ENCODE measurements at places on chromosomes 12 and 14.

DNA sequence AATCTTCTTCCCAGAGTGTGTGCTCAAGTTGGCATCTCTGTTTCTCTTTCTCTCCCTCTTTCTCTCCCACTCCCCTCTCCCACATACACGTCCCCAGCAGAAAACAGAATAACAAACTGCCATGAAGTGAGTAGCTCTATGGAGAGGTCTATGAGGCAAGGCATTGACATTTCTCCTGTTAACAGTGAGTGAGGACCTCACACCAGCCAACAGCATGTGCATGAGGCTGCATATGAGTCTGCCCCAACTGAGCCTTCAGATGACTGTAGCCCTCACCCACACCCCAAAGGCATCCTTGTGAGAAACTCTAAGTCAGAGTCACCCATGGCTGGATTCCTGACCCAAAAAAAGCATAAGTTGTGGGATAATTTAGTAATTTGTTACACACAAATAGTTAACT is 50.4 kb downstream of the MAGOHB start:
- DNase-seq: no peak

DNA sequence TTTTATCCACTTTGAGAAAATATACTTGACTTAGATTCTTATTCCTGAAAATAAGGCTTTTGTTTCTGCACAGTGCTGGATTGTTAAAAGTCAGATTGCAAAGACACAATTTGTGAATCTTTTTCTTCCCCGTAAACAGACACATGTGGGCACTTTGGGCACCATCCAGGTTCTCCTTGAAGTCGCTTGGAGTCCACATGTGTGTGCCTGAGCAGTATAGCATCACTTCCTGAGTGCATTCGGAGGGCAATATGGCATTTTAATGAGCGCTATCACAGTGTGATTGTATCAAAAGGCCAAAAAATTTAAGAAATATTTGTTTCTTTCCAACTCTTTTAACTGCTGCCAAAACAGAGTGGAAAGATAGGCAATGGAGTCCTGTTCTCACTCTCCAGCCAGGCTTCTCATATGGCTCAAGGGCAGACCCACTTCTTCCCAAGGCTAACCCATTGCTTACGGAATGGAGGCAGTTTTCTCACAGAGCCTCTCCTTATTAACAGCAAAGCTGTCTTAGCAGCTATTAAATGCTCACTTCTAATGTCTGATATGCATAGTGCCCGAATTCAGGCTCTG is 397.1 kb downstream of the EGLN3 start:
- DNase-seq: no peak

- DNase-seq: no peak
Observed at GRCh38 chr12:53568809-53569557, 57.2 kb downstream of the ATF7 start.

- DNase-seq: peak; percentile 36
Observed at GRCh38 chr12:9701380-9702154, 31.3 kb downstream of the CLECL1 start.

DNA sequence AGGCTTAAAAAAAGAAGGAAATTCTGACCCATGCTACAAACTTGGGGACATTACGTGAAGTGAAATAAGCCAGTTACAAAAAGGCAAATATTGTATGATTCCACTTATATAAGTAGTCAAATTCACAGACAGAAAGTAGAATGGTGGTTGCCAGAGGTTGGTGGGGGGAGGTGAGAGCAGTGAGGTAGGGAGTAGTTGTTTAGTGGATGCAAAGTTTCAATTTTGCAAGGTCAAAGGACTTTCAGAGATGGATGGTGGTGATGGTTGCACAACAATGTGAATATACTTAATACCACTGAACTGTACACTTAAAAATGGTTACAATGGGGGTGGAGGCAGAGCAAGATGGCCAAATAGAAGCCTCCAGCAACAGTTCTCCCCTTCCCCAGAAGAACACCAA is 86.2 kb upstream of the PLXNC1 start:
- no peak for DNase-seq

DNA sequence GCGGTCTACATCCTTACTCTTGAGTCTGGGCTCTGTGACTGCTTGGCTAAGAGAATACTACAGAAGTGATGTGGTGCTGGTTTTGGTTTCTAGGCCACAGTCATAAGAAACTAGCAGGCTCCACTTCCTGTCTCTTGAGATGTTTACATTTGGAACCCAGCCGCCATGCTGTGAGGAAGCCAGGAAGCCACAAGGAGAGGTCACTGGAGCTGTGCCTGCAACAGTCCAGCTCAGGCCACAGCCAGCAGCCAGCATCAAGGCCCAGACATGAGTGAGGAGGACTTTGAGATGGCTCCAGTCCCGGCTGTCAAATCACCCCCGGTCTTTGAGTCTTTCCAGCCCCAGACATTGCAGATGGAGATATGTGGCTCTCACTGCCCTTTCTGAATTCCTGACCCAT is 12.9 kb upstream of the FAM181A start:
- peak; percentile 30 for DNase-seq

GRCh38 chr12:29614694-29615325 is 117.3 kb upstream of the OVCH1 start:
- DNase-seq: no peak

- DNase-seq: no peak
Observed at GRCh38 chr12:110253176-110253575, 27.9 kb upstream of the ATP2A2 start.

- DNase-seq: no peak
Observed at GRCh38 chr12:57418255-57418654, 12.6 kb downstream of the R3HDM2 start.

DNA sequence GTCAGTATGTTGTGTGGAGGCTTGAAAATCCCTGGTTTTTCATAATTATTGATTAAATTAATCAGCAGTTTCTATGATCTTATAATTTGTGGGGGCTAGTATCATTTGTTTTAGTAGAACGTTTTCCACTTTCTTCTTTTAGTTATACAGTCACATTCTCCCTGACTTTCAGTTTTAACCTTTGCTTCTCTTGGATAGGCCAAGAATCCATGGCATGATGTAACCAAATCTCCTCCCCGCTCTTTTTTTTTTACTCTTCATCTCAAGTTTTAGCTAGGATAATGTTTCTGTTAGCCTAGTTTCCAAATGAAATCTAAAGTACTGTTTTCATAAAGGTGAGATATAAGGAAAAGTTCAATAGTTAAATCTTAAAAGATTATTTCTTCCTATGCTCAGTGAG is 106.5 kb downstream of the TMEM117 start:
- DNase-seq: no peak

GRCh38 chr12:109994401-109995175 is 1.6 kb downstream of the GIT2 start:
- DNase-seq: no peak

GRCh38 chr12:69106482-69107118 is 132.8 kb upstream of the CPSF6 start:
- DNase-seq: no peak

GRCh38 chr14:20499108-20499507 is 6.2 kb upstream of the RNASE10 start:
- DNase-seq: no peak

- DNase-seq: no peak
Observed at GRCh38 chr12:100101000-100101399, 41.7 kb downstream of the BLTP3B start.

GRCh38 chr12:496736-497135 is 37.0 kb downstream of the B4GALNT3 start:
- no peak for DNase-seq

- DNase-seq: no peak
Observed at GRCh38 chr12:32891956-32892355, 4.6 kb downstream of the PKP2 start.

DNA sequence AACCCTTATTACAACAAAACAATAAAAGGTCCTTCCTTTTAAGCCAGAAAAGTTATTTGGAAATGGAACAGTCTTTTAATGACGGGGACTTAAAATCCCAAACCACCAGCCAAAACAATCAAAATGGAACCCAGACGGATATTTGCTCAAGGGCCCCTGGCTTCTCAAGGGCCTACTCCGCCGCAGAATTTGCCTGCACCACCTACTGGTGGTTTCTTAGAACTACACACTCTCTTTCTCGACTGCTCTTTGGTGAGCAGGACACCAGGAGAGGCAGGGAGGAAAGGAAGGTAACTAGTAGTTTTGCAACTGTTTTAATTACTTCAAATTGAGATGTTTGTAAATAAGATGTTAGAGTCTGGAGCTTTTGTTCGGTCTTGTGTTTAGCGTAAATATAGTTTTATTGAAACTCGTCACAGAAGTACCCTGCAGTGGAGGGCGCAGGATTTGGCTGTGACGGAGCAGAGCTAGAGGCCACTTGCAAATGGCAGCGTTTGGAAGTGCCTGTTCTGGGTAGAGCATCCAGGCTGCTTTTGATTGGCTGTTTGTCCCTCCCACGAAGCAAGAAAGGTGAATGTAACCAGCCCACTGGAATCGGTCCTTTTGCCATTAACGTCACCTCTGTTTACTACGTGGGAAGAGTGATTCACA is 238.5 kb downstream of the CACNA1C start:
- DNase-seq: peak; percentile 43

DNA sequence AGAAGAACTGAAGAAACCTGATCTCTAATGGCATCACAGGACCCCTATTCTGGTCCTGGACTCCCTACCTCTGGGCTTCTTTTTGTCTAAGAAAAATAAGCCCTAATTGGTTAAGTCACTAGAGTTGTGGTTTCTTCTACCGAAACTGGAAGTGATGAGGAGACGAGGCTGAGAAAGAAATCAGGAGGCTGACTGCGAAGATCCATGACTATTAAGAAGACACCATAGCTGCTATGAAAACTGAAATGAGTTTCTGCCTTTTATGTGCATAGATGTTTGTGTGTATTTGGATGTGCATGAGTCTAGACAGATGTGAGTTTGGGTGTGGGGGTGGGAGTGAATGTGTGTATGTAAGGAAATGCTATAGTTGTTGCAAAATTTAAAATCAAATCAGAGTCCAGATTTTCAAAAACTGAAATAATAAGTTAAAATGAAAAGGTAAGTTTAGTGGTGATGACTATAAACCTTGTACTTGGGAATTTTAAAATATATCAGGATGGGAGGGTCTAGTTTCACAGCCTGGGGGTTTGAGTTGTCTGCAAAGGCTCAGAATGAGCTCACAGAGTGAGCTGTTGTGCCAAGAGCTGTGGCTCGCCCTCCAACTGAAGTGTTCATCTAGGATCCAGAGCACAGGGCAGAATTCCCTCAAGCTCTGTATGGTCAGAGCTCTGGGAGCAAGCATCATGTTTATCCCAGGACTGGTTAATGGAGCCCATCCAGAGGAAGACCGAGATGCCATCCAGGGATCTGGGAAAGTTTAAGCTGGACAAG is 94.9 kb downstream of the VCPKMT start:
- DNase-seq: peak; percentile 37

DNA sequence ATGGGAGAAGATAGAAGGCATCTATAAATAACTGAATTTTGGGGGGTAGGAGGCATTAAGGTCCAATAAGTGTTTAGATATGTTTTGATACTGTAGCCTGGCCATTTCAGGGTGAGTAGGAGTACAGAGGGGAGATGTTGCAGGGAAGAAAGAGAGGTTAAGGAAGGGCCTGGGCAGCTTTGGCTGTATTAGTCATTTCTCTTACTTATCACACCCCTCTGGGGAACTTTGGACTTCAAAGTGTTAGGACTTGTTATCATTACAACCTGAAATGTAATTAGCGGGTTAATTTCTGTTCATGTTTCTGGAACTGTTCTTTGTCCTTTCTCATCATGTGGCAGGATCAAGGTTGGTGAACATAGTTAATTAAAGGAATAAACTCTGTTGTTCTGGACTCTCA is 40.3 kb downstream of the SUSD6 start:
- no peak for DNase-seq

GRCh38 chr14:68564826-68565759 is 227.8 kb downstream of the ZFP36L1 start:
- DNase-seq: peak; percentile 26

- no peak for DNase-seq
Observed at GRCh38 chr14:40445020-40445419, 1012.8 kb upstream of the FBXO33 start.

DNA sequence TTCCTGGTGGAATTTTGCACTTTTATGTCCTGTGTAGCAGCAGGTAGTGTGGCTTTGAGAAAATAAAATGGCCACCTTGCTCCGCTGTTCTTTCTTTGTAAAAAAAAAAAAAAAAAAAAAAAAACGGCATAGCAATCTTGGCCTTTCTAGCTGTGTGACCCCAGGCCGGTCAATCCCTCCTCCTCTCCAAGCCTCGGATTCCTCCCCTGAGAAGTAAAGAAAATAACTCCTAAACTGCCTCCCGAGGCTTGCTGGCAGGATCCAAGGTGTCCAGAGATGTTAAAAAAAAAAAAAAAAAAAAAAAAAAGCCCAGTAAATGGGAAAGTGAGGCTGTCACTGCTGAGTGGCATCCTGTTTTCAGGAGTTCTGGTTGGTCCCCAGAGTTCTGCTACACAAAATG is 23.9 kb upstream of the MAP1LC3B2 start:
- DNase-seq: no peak

DNA sequence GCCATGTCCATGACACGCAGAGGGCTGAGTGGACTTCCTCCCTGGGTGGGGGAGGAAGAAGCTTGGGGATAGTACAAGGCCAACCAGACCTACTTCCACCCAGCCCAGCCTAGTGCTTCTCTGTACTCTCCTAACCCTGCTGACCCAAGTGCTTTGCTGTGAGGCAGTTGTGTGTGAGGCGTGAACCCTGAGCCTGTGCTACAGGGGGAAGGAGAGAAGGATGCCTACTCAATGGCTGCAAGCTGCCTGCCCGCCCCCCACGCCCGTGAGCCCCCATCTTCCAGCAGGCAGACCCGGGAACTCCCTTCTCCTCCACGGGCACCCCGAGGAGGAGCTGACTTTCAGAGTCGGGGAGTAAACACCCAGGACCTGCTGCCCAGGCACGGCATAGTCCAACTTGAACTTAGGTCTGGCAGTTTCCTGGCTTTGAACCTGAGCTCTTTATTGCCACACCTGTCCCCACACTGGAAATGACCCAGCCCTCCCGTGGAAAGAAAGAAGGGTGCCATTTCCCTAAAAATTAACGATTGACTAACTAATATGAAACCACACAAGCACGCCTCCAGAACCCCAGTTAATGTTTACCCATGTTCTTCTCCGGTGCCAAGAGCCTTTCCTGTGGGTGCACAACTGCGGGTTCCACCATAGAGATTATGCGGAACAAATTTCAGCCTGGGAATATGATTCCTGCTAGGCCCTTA is 10.8 kb downstream of the ALDH2 start:
- DNase-seq: no peak

DNA sequence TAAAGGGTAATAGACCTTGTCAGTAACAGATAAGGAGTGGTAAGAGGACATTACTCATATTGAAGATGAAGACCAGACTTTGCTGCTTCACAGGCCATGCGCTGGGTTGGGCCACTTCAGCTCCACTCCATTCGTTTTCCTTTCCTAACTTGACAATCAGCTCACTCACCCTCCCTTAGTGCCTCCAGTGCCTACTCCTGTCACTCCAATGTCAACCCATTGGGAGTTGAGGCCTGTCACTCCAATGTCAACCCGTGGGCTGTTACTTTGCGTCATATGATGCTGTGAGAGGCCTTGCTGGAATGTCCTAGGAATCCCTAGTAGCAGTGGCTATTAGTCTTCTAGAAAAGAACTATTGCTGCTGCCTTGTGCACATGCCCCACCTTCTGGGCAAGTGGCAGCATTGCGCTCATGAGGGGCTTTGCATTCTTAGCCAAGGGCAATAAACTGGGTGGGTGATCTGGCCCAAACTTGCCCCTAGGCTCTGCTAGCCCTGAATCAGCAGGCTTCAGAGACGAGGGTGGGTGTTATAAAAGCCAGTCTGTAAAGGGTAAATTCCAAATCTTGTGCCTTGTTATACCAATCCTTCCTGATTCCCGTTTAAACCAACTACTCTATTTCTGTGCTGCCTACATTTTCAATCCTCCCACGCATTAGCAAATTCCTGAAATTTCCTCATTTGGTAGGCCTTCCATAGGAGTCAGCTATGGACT is 36.1 kb downstream of the BAZ2A start:
- peak; percentile 64 for DNase-seq
